ENCODE measurements at places on chromosomes 5 and 9.

DNA sequence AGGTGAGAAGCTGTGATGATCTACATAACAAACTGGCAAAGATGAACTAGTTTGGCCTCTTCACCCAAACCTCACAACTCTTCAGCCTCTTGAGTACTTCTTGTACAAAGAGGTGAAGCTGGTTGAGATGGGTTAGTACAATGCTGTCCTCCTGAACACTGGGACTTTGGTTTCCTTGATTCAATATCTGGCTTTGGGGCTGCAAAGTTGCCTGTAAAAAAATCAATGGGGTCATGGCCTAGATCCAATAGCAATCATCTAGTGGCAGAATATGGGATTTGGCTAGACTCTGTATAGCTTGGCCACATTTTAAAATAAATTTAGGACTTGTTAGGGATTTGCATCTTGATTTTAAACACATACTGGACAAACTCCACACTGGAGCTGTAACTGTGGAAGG is 179.1 kb downstream of the ADAMTS12 start:
- DNase-seq: no peak

DNA sequence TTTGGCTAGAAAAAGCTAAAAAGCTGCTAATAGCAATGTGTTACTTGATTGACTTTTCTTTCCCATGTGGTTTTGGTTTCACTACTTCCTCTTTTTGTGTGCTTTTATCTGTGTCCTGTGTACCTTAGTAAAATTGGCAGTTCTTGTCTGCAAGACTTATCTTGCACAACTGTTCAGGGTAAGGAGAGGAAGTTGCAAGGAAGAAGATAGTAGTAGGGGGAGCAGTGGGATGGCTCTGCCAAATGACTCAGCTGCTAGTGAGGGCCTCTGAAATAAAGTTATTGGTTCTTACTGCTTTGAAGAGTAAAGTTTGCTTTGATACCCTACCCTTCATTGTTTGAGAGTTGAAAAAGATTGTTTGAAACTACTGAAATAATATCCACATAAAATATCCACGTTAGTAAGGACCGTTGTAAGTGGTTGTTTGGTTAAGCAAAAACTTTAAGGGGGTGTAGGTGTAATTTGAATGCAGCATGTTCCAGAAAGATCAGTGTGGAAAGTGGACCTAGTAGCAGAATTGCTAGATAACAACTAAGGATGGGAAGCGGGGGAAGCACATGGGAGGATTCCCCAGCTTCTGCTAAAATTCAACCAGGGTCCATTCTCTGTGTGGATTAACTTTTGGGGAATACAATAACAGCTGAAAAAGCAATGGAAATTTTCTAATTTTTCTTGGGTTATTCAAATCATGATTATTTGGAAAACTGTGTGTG is 123.5 kb downstream of the SCAMP1 start:
- no peak for DNase-seq

GRCh38 chr5:68433526-68433922 is 218.0 kb downstream of the PIK3R1 start:
- no peak for DNase-seq

DNA sequence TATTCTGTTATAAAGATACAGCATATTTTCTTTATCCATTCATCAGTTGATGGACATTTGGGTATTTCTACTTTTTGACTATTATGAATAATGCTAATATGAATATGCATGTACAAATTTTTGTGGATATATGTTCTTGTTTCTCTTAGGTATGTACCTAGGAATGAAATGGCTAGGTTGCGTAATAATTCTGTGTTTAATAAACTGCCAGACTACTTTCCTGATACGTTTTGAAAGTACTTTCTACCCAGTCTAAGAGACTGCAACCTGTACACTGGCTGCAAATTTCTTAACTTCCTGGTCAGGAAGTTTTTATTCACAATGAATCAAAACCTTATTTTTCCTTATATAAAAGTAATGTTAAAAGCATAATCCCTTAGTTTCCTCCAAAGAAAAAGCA is 93.9 kb upstream of the STARD4 start:
- DNase-seq: no peak

DNA sequence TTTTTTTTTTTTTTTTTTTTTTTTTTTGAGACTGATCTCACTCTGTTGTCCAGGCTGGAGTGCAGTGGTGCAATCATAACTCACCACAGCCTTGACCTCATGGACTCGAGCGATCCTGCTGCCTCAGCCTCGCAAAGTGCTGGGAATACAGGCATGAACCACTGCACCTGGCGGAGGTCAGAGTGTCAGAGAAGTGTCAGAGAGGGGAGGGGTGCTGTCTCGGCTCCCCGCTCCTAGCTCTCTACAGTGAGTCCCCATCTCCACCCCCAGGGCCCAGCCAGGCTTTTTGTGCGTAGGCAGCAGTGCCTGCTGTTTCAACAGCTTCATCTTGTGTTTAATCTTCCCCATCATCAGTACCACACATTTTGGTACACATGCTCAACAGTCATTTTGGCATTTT is 38.3 kb downstream of the SAR1B start:
- DNase-seq: no peak
